Astrocyte of the spinal cord (primary cell): ENCODE measurements at places on chromosomes 16 and 17.

DNA sequence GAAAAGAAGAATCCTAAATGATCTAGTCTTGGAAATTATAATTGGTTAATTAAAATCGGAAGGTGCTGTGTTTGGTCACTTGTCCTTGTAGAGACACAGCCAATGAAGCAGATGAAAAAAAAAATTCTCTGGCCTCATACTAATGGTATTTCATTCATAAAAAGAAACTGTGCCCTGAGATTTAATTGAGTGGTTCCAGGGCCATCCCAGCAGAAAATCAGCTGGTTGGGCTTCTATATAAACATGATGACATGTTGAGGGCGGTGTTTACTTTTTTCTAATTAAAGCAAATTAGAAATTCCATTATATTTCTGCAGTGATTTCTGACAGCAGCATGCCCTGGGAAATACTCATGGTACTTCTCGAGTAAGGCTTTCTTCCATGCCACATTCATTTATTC, 191.9 kb upstream of the KCNJ16 start:
- DNase-seq = no peak

GRCh38 chr17:2146132-2146871, 91.4 kb downstream of the HIC1 start:
- DNase-seq = no peak

DNA sequence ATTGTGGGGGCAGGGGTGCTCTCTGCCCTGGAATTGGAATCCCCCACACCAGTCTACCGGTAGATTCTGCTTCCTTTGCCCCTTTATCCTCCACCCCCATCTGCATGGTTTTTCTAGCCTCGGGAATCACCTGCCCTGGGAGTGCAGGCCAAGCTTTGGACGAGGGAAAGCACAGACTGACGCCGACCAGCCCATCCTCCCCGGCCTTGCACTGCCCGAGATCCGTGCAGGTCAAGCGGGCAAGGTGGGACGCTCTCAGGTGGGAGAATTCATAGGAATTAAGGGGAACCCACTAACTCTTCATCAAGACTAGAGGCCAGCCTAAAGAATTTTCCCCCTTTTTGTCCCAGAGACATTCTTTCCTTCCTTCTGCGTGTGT, 9.9 kb upstream of the HOXB13 start:
- DNase-seq = no peak

GRCh38 chr17:14310101-14310500, 9.2 kb downstream of the HS3ST3B1 start:
- DNase-seq = no peak

DNA sequence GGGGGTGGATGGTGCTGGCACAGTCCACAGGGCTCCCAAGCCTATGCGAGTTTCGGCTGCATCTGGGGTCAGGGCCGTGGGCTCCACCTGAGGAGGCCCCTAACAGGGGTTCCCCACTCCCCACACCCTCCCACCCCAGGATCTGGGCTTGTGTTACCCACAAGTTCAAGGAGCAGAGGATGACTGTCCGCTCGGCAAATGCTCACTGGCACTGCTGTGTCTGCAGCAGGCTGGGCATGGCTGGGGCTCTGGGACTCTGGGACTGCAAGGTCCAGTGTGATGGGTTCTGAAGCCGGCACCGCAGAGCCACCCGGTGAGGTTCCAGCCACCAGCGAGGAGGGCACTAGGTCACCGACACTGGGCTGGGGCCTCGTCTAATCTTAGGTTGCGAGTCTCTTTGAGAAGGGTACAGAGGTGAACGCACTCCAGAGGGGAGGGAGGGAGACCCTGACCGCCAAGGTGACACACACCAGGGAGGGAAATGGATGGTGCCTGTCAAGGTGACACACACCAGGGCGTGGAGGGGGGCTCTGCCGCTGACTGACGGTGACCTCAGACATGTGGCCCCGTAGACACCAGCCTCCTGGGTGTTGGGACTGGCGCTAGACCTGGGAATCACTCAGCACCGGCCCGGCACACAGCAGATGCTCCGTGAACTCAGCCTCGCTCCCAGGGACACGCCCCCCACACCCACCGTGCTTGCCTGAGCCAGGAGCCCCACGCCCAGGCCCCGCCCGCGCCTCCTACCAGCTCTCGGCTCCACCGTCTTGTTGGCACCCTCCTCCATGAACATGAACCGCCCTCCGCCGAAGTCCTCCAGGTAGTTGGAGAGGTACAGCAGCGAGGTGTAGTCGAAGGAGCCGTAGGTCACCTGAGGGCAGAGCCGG, 20.5 kb upstream of the HEXD start:
- no peak for DNase-seq

GRCh38 chr17:74245871-74246270, 28.2 kb upstream of the DNAI2 start:
- no peak for DNase-seq

- DNase-seq = no peak
Observed at GRCh38 chr16:87351320-87351698, 32.3 kb downstream of the FBXO31 start.

- no peak for DNase-seq
Observed at GRCh38 chr16:75288181-75288580, 36.8 kb upstream of the BCAR1 start.

DNA sequence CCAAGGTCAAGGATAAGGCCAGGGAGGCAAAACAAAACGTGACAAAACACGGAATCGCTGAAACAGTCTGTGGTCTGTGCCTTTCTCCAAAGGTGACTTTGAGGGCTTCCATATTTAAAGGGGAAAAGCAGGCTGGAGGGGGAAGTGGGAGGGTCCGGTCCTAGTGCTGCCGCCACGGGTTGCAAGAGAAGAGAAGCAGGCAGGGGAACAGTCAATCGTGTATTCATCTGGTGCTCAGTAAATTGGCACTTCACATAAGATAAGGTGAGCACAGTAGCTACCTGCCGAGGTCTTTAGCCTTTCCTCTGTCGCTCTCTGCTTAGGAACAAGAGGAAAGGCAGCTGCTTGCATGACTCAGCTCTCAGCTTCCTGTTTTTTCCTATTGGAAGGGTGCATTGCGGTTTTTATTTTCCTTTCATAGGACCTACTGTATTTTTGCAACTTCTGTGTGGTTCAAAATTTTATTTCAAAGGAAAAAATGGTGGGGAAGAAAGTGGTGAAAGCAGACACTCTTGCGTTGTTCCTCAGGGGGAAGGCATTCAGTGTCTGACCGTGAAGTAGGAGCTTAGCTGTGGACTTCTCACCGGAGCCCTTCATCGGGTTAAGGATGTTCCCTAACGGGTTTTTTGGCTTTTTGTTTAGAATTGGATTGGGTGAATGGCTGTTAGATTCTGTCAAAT, 7.1 kb upstream of the LGALS3BP start:
- peak; percentile 60 for DNase-seq

GRCh38 chr17:48406936-48407567, 23.0 kb downstream of the SKAP1 start:
- no peak for DNase-seq

DNA sequence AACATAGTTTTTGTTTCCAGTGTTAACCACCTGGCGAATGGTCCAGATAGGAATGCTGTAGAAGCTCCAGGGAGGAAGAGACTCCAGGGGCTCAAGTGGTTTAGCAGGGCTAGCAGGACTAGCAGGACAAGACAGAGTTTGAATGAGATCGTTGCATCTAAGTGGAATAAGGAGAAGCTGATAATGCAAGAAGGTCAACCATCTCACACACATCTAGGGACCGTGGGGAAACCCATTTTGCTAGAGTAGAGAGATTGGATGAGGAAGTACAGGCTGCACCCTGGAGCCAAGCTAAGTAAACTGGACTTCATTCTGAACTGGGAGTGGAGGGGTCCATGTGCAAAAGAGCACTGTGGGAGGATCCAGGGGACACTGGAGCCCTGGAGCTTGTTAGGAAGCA, 86.1 kb upstream of the HSBP1 start:
- DNase-seq = no peak

- no peak for DNase-seq
Observed at GRCh38 chr17:76000016-76000754, 470 bp upstream of the CDK3 start.

GRCh38 chr17:17769869-17770631, 66.7 kb downstream of the SREBF1 start:
- no peak for DNase-seq

DNA sequence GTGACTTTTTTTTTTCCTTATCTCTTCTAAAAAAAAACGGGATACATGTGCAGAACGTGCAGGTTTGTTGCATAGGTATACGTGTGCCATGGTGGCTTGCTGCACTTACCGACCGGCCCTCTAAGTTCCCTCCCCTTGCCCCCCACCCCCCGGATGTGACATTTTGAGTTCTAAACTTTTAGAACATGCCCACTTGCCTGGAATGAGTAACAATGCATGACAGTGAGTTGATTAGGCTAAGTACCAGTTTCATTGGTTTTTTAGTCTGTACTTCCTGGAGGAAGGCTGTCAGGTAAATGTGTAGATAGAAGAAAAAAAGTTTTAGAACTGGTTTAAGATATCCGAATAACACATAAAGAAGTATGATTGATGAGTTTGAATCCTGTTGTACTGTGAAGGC, 4.0 kb downstream of the BPTF start:
- no peak for DNase-seq

GRCh38 chr17:43143201-43143600, 18.0 kb upstream of the BRCA1 start:
- no peak for DNase-seq

GRCh38 chr17:74353446-74354060, 8.1 kb downstream of the BTBD17 start:
- DNase-seq = no peak

DNA sequence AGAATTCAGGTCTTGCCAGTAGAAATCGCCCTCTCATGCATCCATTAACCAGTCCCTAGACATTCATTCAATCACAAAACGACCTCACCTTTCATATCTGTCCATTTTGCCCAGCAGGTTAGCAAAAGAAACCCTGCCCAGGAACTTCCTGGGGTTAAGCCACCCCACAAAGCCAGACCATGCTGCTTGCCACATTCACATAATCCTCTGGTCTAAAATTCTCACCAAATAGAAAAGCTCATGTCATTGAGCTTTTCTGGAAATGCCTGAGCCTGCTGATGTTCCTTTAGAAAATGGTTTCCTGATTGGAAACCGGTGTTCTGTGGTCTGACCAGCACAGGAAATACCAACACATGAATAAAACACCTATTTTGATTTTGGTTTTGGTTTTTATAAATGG, 21.6 kb upstream of the DYNLRB2 start:
- no peak for DNase-seq

- DNase-seq = no peak
Observed at GRCh38 chr16:84840687-84841627, 21.2 kb downstream of the CRISPLD2 start.

DNA sequence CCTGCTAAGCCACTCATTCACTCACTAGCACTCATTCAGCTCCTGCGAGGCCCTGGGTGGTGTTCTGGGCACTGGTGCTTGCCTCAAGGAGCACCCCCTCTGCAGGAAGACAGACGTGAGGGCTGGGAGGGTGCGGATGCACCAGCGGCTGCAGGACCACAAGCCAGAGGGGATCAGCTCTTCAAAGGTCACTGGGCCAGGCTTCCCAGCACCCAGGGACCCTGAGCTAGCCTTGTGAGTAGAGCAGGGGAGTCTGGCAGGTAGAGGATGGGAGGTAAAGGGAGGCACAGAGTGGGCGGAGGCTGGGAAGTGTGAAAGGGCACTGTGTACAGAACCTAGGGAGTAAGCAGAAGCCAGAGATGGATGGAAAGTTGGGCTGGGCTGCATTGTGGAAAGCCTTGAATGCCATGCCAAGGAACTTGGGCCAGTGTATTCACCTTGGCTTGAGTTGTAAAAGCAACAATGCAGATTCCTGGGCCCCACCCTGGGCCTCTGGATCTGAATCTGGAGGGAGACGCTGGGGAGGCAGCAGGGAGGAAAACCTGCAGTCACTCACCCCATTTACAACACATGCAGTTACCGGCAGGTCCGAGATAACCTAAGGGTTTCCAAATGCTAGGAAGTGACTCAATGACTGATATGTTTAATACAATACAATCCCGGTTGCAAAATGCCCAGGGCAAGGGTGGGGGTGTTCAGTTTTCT, 1.7 kb downstream of the IL4R start:
- DNase-seq = peak; percentile 34

- DNase-seq = peak; percentile 99
Observed at GRCh38 chr17:53722407-53722806, 100.3 kb upstream of the KIF2B start.

GRCh38 chr17:79019632-79020584, 4.1 kb upstream of the C1QTNF1 start:
- peak; percentile 77 for DNase-seq

DNA sequence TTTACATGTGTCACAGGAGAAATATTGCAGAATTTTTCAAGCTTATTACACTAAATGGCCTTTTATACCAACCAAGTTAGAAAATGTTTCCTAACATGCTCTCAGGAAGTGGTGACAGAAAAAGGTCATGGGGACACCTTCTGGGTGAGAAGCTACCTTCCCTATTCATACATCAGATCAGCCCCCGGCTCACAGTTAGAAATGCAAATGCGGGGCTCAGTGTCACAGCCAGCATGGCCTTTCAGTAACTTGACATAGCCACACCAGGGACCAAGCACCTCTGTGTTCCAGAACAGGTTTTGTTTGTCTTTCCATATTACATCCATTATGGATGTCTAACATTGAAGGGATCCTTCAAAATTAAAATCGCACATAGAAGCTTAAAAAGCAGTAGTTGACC, 59.5 kb downstream of the CHD9NB start:
- no peak for DNase-seq

GRCh38 chr16:51062039-51062438, 89.0 kb downstream of the SALL1 start:
- no peak for DNase-seq

DNA sequence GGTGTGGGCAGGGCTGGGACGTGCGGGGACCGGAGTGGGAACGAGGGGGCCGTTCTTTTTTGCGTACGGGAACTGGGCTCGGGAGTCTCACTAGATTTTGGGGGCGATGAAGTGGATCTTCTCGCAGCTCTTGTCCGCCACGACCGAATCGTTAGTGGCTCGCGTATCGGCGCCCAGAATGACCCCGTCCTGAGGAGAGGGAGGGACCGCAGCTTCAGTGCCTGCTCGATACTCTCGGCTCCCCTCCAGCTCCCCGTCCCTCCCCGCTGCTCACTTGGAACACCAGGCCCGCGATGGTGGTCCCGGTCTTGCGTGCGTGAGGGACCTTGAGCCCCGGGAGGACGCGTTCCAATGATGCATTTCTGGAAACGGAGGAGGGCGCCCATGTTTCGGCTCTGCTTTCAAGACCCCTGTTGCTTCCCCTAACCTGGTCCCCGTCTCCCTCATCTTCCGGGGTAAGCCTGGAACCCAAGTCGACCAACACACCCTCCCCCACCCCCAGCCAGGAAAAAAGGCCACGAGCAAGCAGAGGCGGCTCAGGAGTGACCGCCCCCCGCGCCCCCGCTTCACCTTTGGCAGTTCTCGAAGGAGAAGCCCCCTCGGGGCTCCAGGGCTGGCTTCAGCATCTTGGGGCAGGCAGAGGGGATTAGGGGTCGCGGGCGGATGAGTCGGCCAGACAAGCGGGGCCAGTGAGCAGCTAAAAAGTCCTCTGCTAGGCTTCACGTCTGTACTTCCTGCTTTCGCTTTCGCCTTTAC, at the start of gene PSMB10:
TSS of gene PSMB10 (minus strand) at position 727 of the 756 bp plus-strand sequence. CDS start at position 626, 101 bp downstream.
- peak; percentile 71 for DNase-seq

GRCh38 chr16:85029408-85029784, 1.8 kb downstream of the KIAA0513 start:
- peak; percentile 34 for DNase-seq

- peak; percentile 6 for DNase-seq
Observed at GRCh38 chr17:6420173-6420641, 14.7 kb downstream of the AIPL1 start.
